ENCODE measurements at places on chromosomes 2 and 18.

- no peak for DNase-seq
These were observed 69.9 kb upstream of the OTOS start for GRCh38 chr2:240210198-240210965.

- DNase-seq, result no peak
These were observed 467.7 kb upstream of the CELF4 start for GRCh38 chr18:38033282-38033681.

- no peak for DNase-seq
These were observed 347.9 kb downstream of the METTL4 start for GRCh38 chr18:2223449-2223848.

- DNase-seq, result no peak
These were observed 71.3 kb upstream of the PID1 start for GRCh38 chr2:229342376-229342775.

DNA sequence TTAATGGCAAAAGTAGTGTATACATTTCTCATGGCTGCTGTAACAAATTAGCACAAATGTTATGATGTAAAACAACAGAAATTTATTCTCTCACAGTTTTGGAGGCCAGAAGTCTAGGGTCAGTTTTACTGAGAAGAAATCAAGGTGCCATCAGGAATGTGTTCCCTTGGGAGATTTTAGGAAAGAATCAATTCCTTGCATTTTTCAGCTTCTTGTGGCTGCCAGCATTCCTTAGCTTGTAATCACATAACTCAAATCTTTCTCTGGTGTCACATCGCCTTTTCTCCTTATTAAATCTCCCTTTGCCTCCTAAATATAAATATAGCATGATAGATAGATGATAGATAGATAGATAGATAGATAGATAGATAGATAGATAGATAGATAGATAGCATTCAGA, 307.0 kb upstream of the REG3G start:
- no peak for DNase-seq

DNA sequence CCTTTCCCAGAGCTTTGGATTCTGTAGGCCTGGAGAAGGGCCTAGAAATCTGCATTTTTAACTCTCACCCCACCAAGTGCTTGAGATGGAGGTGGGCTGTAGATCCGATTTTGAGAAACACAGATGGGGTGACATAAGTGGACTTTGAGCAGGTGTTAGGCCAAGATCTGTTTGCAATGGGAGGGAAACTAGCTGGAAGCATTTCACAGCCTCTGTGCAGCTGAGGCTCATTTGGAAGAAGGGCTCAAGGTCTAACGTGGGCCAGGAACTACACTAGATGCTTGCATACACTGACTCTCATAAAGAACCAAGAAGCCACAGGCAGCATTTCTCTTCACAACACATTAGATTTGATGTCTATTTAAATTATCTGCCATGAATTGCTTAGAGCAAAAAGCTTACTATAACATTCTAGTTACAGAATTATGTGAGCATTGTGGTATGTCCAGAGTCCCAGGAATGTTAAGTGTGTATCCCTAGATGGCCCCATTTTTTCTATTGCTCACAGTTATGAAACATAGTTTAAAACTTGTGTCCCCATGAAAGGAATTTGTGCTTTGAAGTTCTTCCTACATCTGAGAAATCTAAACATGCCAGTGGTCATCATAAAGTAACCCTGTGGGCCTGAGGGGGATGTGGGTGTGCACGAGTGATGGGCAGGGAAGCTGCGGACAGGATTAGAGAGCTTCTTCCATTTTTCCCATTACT, 77.2 kb downstream of the CD28 start:
- DNase-seq, result no peak

- no peak for DNase-seq
These were observed 56.2 kb upstream of the B3GNT7 start for GRCh38 chr2:231339316-231339715.

DNA sequence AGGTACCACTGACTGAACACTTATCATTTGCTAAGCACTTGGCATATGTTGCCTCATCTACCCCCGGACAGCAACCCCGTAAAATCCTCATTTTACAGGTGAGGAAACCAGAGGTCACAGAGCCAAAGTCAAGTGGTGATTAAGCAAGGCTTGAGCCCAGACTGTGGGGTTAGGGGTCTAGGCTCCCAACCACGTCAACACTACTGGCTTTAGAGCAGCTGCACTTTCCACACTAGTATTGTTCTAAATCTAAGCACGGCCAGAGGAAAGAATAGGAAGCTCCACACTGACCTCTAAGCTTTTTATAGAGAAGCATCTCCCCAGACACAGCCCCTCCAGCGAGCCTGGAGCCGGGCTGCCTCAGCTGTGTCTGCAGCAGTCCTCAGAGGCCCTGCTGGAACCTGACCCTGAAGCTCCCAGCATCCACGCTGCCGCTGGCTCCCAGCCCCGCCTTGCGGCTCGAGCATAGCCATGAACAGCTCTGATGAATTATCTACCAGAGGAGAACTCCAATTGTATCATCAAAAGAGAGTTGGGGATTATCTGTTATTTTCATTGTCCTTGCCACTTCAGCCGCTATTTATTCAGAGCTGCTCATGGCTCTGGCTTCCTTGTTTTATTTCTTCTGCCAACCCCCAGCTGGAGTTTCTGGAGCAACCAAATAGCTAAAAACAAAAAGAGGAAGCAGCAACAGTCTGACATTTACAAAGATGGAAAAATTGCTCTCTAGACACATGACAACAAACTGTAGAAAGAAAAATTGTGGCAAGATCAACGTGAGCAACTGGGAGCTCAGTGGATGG, 62.2 kb upstream of the RTN4 start:
- no peak for DNase-seq
